ENCODE measurements at places on chromosomes 5 and 9. TPM values are rescaled to one million over a fixed set of nuclear protein-coding genes. Genes with fewer than 3 reads are reported as not detected.

DNA sequence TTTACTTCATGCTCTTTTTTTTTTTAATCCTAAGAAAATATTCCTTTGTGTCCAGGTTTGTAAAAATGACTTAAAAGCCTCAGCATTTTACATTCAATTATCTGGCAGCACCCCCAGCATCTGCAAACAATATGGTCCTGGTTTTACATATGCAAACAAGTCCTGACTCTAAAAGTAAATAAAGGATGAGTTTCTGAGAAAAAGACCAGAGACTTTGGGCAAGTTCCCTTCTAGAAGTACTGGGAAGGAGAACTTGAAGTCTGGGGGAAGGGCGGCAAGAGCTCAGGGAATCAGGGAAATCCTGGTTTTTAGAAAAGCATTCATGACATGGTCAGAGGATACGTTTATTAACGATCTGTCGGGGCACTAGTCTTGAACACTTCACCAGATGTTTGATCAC lies 25.8 kb downstream of the COL23A1 start:
- H3K4me1 ChIP-seq = no peaks in the 10 kb centered on the region
- H3K36me3 ChIP-seq = no peaks in the 10 kb centered on the region
- no peak overlapping the region for H3K4me3 ChIP-seq
- H3K27ac ChIP-seq = no peak overlapping the region
- DNase-seq = no peak

DNA sequence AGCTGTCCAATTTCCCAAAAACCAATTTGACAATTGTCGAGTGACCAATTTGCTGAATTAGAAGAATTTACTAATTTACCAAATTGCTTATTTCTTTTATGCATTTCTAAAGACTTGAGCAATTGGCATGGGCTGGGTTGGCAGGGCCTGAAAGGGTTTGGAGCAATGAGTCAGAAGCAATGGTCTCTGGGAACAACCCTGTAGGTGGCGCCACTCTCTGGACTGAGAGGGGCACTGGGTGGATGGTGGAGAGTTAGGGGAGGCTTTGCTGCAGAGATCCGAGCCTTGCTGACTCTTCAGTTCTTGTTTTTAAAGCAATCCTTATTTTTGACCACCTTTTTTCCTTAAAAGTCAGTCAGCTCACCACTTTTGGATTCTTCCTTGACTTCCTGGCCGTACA lies 71.5 kb upstream of the RPS23 start:
- no peaks in the 10 kb centered on the region for H3K36me3 ChIP-seq
- H3K4me1 ChIP-seq = no peaks in the 10 kb centered on the region
- H3K4me3 ChIP-seq = no peak overlapping the region
- no peaks in the 10 kb centered on the region for H3K27me3 ChIP-seq
- DNase-seq = peak; percentile 12

DNA sequence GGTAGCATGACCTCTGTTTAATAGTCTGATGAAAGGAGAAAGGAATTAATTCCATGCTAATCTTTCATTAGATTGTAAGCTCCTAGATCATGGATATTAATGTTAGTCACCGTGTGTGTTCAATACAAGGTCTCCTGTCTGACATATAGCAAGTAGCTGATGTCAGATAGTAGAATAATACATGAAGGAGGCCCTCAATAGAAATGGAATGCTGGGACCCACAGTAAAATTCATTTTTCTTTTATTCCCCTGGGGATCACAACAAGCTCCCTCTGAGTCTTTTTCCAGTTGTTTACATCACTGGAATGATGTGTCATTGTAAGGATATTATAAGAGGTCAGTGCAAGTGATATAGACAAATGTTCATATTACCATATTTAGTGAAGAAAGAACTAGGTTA lies 240.3 kb upstream of the TRPC7 start:
- DNase-seq = no peak
- no peak overlapping the region for H3K4me3 ChIP-seq
- no peak overlapping the region for H3K27ac ChIP-seq
- H3K4me1 ChIP-seq = no peaks in the 10 kb centered on the region
- no peaks in the 10 kb centered on the region for H3K36me3 ChIP-seq

- H3K36me3 ChIP-seq = no peaks in the 10 kb centered on the region
- H3K27me3 ChIP-seq = no peaks in the 10 kb centered on the region
- peaks cover 19% of the 10 kb centered on the region for H3K4me1 ChIP-seq
- H3K27ac ChIP-seq = no peak overlapping the region
Measured at GRCh38 chr5:107385708-107386107, 285.0 kb downstream of the EFNA5 start.

- H3K27me3 ChIP-seq = no peaks in the 10 kb centered on the region
- DNase-seq = no peak
- no peaks in the 10 kb centered on the region for H3K36me3 ChIP-seq
Measured at GRCh38 chr5:106174903-106175302, 1495.8 kb downstream of the EFNA5 start.

DNA sequence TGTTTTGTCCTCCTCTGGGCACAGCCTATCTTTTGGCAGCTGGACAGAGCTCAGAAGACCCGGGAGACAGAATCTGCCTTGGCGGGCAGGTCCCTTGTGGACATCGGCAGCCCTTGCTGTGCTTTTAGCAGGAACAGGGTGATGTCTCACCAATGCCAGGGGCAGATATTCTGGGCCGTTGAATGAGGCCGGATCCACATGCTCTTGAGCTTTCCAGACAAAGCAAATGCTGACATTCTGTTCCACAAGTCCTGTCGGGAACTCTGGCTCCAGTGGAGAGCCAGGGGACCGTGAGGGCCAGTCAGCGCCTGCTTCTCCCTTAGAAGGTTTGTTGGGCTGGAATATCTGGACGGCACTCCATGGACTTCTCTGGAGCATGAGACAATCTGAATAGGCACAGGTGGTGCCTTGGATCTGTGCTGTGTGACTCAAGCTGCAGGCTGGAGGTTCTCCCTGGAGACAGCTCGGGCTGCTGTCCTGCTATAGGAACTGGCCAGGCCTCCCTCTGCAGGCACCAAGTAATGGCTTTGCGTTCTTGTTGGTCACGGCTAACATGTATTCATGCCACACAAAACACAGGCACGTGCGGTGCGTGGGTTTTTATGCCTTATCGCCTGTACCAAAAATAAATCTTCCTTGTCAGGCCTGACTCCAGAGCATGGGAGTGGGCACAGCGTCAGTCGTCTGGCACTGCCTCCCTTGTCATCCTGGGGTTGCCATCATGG lies 80.3 kb downstream of the GADD45G start:
- no peaks in the 10 kb centered on the region for H3K36me3 ChIP-seq
- H3K4me3 ChIP-seq = no peak overlapping the region
- no peak for DNase-seq
- no peak overlapping the region for H3K27ac ChIP-seq

DNA sequence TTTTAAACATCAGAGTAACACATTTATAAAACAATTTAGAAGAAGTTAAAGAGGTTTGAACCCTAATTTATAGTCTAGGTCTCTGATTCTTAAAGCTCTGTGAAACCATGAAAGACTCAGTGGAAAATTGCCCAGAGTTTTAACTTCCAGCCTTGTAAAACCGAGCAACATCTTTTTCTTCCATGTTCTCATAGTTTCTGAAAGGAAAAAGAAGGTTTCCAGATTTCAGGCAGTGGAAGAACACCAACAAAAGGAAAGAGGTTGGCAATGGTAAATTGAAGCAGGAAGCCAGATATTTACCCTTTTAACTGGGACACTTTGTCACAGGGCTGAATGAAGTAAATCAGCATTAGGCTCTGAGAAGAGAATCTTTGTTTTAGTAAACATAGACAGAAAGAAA lies 1999.3 kb downstream of the MAT2B start:
- no peak for DNase-seq
- no peaks in the 10 kb centered on the region for H3K4me1 ChIP-seq
- H3K27ac ChIP-seq = no peak overlapping the region
- no peaks in the 10 kb centered on the region for H3K36me3 ChIP-seq

DNA sequence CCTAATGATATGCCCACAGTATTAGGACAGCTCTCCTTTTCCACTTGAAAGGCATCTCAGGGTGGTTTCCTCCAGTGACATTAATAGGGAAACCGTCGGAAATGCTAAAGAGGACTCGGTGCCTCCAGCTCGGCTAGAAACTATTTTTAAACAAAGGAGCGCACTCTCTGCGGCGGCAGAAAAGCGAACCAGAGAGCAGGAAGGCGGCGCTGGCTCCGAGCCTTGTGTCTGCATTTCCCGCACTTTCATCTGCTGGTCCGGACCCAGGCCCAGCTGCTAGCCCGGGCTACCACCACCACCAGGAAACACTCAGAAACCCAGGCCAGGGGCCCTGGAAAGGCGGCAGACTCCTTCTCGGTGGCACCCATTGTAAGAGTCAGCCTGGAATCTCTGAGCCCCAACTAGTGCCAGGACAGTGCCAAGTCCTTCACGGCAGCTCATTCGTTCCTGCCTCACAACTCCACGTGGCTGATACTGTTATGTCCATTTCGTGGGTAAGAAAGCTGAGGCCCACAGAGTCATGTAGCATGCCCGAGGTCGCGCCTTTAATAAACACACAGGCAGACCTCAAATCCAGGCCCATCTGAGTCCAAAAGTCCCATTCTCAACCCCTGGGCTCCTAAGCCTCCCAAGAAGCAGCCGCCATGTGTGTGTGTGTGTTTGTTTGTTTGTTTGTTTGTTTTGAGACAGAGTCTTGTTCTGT lies 73.9 kb downstream of the VAV2 start:
- no peak overlapping the region for H3K4me3 ChIP-seq
- H3K4me1 ChIP-seq = peaks cover 4% of the 10 kb centered on the region
- DNase-seq = no peak
- no peak overlapping the region for H3K27ac ChIP-seq

GRCh38 chr9:129490583-129491486 lies 130.1 kb downstream of the C9orf50 start:
- no peaks in the 10 kb centered on the region for H3K36me3 ChIP-seq
- DNase-seq = no peak
- peak overlapping the region; percentile 97 for H3K27ac ChIP-seq
- H3K4me1 ChIP-seq = peaks cover 69% of the 10 kb centered on the region

- H3K27me3 ChIP-seq = no peaks in the 10 kb centered on the region
- H3K27ac ChIP-seq = no peak overlapping the region
- no peaks in the 10 kb centered on the region for H3K36me3 ChIP-seq
- H3K4me3 ChIP-seq = no peak overlapping the region
- H3K4me1 ChIP-seq = no peaks in the 10 kb centered on the region
- DNase-seq = peak; percentile 23
Measured at GRCh38 chr9:114271556-114272510, 51.1 kb upstream of the ORM1 start.

DNA sequence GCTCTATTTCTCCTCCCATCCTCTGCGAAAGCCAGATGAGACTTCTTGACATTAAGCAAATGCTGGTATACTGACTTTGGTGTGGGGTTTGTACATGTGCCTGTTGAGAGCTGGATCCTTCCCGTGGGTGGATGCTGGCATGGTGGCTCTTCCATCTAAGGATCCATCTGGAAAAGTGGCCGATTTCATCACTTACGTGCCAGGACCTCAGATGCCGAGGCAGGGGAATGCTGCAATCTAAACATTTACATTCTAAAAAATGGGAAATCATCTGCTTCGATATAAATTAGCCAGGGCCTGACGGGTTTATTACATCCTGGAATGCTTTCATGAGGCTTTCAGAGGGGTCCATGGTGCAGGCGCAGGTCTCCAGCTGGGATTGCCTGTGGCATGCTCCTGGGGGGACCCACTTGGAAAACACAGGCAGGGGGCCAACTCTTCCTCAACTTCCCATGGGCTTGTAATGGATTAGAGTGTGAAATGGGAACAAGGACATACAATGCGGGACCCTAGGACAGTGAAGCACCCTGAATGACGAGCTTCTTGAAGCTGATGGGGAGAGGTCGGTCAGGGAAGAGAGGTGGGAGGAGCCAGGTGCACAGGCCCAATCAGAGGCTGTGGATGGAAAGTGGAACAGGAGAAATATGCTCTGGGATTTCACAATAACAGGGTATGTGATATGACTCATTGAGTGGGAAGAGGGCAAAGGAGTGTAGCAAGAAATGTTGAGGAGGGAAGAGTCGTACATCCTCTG lies 105.5 kb upstream of the PITX1 start:
- peak overlapping the region; percentile 66 for H3K27ac ChIP-seq
- no peaks in the 10 kb centered on the region for H3K36me3 ChIP-seq
- H3K4me1 ChIP-seq = peaks cover 41% of the 10 kb centered on the region
- peak; percentile 42 for DNase-seq

DNA sequence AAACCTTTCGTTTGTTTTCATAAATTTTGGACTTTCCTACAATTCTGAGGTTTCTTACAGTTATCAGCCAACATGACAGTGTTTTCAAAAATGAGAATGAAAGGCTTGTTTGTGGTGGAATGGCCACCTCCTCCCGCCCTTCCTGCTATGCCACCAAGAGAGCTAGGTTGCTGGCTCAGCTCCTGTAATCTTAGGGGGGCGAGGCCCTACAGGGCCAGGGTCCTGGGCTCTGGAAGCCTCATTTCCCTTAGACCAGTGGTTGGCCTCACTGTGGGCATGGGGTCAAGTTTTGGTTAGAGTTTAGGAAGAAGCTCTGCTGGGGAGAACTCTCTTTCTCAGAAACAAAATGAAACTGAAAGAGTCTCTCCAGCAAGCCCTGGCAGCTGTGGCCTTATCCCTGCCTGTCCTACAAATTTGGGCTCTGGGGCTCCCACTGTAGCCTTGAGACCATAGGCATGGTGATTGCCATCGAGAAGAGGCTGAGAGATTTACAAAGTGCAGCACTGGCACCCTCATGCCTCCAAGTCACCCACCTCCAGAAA lies 66.2 kb downstream of the IRX1 start:
- H3K4me1 ChIP-seq = no peaks in the 10 kb centered on the region
- no peak for DNase-seq
- no peaks in the 10 kb centered on the region for H3K36me3 ChIP-seq
- H3K27ac ChIP-seq = no peak overlapping the region

DNA sequence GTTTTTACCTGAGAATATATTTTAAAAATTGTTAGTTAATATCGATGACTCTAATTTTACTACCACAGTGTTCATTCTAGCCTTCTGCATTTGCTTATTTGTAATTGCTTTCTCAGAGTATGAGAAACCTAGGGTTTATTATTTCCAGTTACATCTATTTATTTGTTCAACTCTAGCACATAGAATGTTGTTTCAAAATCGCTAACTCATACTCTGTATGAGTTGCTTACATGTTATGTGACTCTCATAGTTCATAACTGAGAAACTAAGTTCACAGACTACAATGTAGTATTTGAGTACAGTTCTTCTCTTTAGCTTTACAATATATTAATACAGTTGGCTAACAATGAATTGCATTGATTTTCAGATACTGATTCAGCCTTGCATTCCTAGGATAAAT lies 103.2 kb downstream of the MACROH2A1 start:
- peaks cover 40% of the 10 kb centered on the region for H3K27me3 ChIP-seq
- DNase-seq = no peak
- H3K4me3 ChIP-seq = no peak overlapping the region
- no peaks in the 10 kb centered on the region for H3K36me3 ChIP-seq
- no peak overlapping the region for H3K27ac ChIP-seq
- H3K4me1 ChIP-seq = no peaks in the 10 kb centered on the region

The ADAMTSL1 gene
- 19.7 TPM for total RNA-seq

The ENG gene
- 19.1 TPM for total RNA-seq

The SPATA31C1 gene
- total RNA-seq = not detected

The NUP155 gene
- total RNA-seq = 18.1 TPM

The SH3TC2 gene
- 0.55 TPM for total RNA-seq

The C9orf153 gene
- 0.48 TPM for total RNA-seq

The NPR3 gene
- 3.2 TPM for total RNA-seq

The MXD3 gene
- 257 TPM for total RNA-seq

Measured in transverse colon (tissue), 4 donors.